ENCODE measurements at places on chromosomes 2 and 18. TPM values are rescaled to one million over a fixed set of nuclear protein-coding genes. Genes with fewer than 3 reads are reported as not detected.

DNA sequence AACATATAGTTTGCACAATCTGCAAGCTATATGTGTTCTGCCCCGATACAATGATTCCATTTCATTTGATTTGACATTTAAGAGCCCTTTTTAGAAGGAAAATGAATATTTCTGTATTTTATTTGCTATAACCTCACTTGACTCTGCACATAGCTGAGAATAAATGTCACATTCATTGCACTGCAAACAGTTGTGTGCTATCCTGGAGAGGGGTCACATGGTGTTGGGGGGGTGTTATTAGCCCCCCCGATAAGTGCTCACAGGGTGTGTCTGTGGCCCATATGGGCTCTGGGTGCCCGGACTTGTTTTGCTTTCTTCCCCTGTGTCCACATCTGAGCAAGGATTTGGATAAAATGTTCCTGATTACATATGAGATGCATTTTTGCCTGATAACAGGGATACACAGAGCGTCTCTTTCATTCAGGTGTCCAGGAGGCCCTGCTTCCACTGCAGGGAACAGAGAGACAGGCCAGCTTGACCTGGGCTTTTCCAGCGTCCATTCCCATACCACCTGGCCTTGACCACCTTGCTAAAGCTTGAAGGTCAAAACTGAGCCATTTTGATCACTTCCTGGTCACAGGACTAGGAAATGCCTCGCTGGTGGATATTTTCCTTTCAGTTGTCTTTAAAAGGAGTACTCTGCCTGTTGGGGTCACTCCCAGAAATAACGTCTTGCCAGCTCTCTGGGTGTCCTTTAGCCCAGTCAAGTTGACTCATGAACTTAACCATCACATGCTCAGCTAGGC lies 38.4 kb upstream of the ID2 start:
- no peak for DNase-seq

GRCh38 chr2:36509075-36509474 lies 88.9 kb downstream of the FEZ2 start:
- DNase-seq, result no peak

The ASB3 gene
- 21.9 TPM for total RNA-seq

DNA sequence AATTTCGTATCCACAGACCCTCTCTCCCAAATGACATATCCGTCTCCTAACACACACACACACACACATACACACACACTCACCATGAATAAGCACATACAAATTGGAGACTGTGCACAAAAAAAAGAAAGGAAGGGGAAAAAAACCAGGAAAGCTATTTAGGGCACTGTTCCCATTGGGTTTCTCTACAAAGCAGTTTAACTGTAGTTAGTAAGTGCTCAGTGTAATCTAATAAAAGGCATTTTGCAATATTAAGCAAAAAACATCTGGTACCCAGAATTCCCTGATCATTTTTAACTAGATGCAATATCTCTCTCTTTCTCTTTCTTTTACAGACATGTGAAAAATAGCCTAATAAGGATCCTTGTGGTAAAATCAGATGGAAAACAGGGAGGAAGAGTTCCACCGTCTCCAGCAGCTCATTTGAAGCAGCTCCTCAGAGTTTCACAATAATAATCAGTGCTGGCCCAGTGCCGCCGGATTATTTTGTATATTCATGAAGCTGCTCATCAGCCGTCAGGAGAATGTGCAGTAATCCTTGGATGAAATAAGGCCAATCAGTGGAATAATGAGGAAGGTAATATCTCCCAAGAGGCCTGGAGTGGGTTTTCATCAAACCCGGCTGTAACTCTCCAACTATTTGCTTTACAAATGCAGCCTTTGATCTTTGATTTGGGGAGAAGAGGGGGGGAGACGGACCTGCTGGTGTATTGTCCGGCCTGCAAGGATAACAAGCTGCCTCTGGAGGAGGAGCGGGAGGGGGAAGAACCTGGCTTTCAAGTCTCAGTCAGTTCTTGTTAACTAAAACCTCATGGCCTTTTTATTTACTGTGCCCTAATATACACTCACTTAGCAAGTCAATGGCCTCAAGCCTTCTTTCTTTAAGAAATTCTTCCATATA lies 227.6 kb upstream of the SMIM21 start:
- DNase-seq, result no peak

The SLC14A1 gene
- total RNA-seq, result 0.80 TPM

The EPB41L3 gene
- 0.88 TPM for total RNA-seq

- DNase-seq, result peak; percentile 63
Observed at GRCh38 chr2:96954011-96954846, 32.2 kb downstream of the FAM178B start.

GRCh38 chr18:35521133-35521532 lies 23.4 kb upstream of the INO80C start:
- DNase-seq, result no peak

GRCh38 chr2:188902901-188903491 lies 71.2 kb upstream of the COL3A1 start:
- no peak for DNase-seq

The LIMS3 gene
- 3.3 TPM for total RNA-seq

The UGT1A10 gene
- total RNA-seq, result not detected

DNA sequence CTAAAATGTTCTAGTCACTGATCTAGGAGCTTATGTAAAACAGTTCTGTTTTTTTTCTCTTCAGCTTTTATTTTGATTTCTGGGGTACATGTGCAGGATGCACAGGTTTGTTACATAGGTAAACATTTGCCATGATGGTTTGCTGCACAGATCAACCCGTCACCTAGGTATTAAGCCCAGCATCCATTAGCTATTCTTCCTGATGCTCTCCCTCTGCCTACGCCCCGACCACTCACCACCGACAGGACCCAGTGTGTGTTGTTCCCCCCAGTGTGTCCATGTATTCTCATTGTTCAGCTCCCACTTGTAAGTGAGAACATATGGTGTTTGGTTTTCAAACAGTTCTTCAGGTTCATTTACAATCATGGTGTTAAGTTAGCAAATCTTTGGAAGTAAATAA lies 84.8 kb upstream of the PROKR1 start:
- no peak for DNase-seq

- DNase-seq, result no peak
Observed at GRCh38 chr18:45825258-45826044, at the start of gene SIGLEC15. Gene SIGLEC15, plus strand, starts transcription at chr18:45825675. Its CDS starts 54 bp downstream, at chr18:45825729.

The MC5R gene
- total RNA-seq, result not detected

The AP1S3 gene
- total RNA-seq, result 12.1 TPM

The COL4A3 gene
- total RNA-seq, result not detected

GRCh38 chr18:63311118-63312018 lies 8.2 kb downstream of the BCL2 start:
- no peak for DNase-seq

DNA sequence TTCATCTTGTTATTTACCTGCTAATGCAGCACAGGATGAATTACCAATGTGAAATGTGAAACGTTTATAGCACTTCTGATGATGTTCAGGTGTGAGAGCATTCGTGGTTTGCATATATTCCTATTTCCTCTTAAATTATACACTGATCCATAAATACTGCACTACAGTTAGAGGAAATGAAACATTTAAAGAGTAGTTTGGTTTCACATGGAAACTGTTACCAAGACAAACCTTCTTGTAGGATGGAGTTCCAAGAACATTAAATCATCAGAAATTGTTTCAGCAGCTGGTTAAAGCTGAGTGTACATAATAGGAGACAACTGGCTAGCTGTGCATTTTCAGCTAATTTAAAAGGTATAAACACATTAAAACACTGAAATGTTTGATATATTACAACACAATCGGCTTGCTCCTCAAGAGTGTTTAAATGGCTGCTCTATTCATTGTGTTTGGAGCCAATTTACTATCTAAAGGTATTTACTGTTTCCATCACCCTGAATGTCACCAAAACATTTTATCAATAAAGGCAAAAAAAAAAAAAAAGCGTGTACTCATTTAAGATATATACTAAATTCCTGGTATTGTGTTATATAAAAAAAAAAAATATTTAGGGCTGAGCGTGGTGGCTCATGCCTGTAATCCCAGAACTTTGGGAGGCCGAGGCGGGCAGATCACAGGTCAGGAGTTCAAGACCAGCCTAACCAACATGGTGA lies 100.6 kb downstream of the DYM start:
- no peak for DNase-seq

- DNase-seq, result peak; percentile 25
Observed at GRCh38 chr2:232875256-232876121, 5.4 kb downstream of the SNORC start.

The GREB1L gene
- total RNA-seq, result not detected

The ERFE gene
- not detected for total RNA-seq

DNA sequence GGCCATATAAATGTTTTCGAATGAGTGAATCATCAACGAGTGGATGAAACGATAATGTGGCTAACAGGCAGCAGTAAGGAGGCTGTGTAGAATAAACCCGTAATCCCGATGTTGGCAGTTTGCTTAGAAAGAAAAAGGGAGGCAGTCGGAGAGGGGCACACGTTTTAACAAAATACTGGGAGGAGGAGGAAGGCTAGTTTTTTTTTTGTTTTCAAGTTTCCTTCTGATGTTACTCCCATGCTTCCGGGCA lies 476 bp upstream of the MSH2 start:
- DNase-seq, result no peak

- DNase-seq, result no peak
Observed at GRCh38 chr2:28717339-28717758, 34.3 kb upstream of the PPP1CB start.

- peak; percentile 73 for DNase-seq
Observed at GRCh38 chr2:6826081-6826913, 39.4 kb downstream of the CMPK2 start.

DNA sequence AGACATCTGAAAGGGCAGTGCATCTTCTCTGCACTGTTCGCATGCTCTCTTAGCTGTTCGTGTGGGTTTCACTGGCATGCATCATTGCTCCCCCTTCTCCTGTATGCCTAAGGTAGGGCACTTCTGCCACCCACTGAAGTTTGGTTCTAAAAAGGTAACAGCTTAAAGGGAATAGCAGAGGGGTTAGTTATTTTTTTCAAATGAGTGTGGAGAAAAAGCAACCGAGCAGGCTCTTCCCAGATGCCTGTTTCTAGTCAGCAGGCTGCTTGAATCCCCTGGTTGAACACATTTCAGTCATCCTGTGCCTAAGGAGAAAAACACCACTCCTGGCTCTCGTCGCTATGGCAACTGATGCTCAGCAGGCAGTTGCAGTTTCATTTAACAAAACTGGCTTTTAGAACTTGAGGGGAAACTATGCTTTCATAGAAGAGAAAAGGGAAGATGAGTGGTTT lies 69.8 kb upstream of the GALNT3 start:
- no peak for DNase-seq

The NPHP1 gene
- total RNA-seq, result 2.0 TPM

- no peak for DNase-seq
Observed at GRCh38 chr18:49123431-49123830, 172.7 kb upstream of the SMAD7 start.

The MRPL44 gene
- total RNA-seq, result 41.6 TPM

GRCh38 chr2:3503046-3503445 lies 16.3 kb downstream of the ADI1 start:
- no peak for DNase-seq
